ENCODE measurements at places on chromosomes 11 and 22.

- no peak for DNase-seq
Measured at GRCh38 chr22:27993774-27994350, 74.8 kb upstream of the PITPNB start.

DNA sequence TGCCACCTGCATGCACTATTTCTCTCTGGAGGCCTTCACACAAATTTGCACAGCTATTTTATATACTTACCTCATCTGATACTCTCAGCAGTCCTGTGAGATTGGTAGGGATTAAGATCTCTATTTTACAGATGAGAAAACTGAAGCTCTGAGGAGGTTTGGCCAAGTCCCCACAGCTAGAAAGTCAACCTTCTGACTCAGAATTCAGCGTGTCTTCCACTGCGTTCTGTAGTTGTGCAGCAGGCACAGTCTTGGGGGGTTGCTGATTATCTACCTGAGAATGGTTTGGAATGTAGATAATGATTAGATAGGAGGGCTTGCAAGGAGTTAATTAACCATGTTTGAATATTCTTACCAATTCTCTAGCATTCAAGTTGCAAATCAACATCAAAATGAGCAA, 2.5 kb upstream of the SORL1 start:
- no peak for DNase-seq

DNA sequence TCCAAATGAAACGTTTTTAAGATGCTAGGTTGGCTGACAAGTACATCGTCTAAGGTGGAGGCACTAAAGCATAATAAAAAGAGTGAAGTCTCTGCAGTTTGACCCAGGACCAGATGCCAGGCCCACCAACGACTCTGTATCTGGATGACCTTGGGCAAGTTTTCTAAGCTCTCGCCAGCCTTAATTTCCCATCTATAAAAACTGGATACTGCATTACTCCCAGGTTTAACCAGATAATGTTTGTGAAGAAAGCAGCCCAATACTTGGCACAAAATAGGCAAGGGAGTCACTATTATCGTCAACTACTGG, 49.0 kb downstream of the FAM83F start:
- DNase-seq, result no peak

GRCh38 chr11:106642331-106642730, 375.9 kb downstream of the GUCY1A2 start:
- DNase-seq, result peak; percentile 17

- DNase-seq, result no peak
Measured at GRCh38 chr22:24185501-24186351, 4.4 kb downstream of the SUSD2 start.

GRCh38 chr11:62843466-62843865, 4.1 kb upstream of the WDR74 start:
- DNase-seq, result no peak

DNA sequence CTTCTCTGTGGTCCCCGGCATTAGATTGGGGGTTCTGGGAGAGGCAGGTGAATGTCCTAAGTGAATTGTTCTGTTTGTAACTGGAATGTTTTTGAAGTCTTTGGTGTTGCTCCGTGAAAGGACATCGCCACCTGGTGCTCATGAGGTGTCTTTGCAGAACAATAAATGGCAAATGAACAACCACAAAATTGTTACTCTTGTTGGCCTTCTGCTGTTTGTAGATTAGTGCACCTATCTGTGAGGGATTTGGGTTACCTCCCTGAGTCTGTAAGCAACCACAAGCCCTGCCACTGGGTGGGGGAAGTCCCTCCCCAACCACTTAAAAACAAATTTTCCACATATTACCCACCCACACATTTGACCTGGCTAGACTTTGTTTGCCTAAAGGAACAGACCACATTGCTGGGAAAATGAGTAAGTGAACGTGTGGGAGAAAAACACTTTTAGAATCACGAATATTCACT, 4.7 kb downstream of the MPEG1 start:
- DNase-seq, result peak; percentile 47

DNA sequence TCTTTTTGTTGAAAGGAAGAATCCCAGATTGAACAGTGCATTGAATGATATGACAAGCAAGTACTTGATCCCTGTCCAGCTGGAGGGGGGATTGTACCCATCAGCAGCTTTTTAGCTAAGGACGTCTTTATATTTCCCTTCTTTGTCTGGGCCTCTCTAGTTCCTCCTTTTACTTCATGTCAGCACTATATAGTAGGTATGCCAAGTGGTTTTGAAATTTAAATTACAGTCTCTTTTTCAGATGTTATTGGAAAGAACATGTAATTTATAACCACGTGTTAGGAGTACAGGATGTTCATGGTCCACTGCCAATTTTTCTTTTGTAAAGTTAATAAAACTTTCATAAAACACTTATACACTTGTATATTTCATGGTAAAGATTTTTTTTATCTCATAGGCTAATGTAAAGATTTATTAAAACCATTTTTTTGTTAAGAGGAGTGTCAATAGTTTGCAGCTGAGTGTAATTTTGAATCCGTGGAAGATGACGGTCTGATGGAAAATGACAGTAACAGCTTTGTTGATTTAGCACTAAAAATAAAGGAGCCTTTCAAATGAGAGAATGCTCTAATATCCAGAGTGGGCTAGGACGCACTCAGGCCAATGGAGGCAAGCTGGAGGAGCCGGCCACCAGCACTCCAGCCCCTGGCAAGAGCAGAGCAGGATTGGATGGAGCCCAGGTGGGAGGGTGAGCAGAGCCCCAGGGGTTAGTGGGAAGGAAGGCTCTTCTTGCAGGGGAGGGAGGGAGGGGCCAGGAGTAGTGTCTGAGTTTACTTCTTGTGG, 488.3 kb downstream of the INSC start:
- DNase-seq, result no peak

DNA sequence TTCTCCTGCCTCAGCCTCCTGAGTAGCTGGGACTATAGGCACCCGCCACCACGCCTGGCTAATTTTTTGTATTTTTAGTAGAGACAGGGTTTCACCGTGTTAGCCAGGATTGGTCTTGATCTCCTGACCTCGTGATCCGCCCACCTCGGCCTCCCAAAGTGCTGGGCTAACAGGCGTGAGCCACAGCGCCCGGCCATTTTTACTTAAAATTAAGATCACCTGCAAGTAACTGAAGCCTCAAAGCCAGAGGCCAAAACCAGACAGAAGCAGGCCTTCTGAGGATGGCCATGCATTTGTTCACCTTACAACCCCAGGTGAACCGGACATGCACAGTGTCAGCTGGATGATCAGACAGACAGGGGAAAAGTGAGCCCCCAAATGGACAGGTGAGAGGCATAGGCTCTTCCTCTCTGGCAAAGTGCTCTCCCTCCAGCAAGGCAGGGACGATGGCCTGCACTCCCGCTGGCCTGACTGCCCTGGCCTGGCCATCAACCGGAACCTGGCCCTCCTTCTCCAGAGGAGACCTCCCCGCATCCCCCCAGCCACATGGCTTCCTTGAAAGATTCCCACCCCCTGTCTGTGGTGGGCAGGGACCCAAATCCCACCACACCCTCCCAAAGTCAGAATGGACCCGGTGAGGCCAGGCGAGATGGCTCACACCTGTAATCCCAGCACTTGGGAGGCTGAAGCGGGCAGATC, 25.9 kb downstream of the APOBEC3H start:
- DNase-seq, result no peak

GRCh38 chr11:112822478-112823274, 138.5 kb upstream of the NCAM1 start:
- no peak for DNase-seq

DNA sequence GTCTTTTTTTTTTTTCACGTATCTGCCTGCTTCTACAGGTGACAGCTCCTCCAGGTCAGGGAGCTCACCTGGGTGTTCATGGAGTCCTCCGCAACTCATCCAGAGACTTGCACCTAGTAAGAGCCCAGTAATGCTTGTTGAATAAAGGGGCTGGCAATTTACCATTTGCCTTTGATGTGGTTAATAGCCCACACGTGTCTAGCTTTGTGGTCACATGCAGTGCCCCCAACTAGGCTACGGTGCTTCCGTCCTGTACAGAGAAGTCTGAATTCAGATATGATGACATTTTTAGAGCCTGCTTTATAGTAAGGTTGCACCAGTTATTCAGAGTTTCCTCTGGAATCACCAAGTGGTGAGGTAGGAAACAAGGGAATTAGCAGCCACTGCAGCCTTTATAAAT, 199.4 kb upstream of the MTMR2 start:
- DNase-seq, result no peak
